ENCODE measurements at places on chromosomes 4 and X.

GRCh38 chr4:161702287-161702686 is 461.5 kb downstream of the FSTL5 start:
- H3K4me1 ChIP-seq: no peaks in the 10 kb centered on the region
- no peak for DNase-seq
- H3K27ac ChIP-seq: no peak overlapping the region
- no peaks in the 10 kb centered on the region for H3K27me3 ChIP-seq
- no peak overlapping the region for H3K4me3 ChIP-seq

DNA sequence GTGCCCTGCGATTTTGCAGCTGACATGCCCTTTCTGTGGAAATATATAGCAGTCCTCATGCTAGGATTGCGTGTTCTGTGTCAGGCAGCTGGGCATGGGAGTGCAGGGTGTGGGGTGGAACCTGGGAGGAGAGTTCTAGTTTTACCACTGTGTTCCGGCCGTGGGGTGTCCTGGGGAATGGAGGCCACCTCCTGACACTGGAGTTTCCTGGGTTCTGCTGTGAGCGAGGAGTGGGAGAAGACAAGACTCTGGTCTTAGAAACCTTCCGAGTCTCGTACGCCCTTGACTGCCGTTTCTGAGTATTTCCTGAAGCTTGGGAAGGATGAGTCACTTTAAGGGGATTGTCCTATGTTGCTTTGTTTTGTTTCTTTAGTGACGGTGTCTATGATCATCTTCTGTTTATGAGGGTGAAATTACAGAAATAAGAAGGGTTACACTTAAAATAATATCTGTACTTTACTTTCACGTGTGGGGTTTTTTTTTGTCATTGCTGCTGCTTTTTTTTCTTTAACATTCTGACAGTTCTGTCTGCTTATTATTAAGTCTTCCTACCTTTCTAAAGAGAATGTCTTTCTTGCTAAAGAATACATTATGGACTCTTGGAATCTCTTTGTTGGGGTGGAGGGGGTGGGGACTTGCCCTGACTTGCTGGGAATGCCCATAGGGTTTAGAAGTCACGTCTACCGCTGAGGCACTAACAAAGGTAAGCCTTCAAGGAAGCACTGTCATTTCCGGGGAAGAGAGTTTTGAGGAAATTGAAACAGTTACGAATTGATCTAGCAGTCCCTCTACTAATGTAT is 19.1 kb downstream of the CD99 start:
- H3K36me3 ChIP-seq: peaks cover 4% of the 10 kb centered on the region
- peaks cover 55% of the 10 kb centered on the region for H3K4me1 ChIP-seq
- no peak for DNase-seq

GRCh38 chrX:136291824-136292223 is 8.9 kb upstream of the ADGRG4 start:
- no peak overlapping the region for H3K4me3 ChIP-seq
- H3K4me1 ChIP-seq: no peaks in the 10 kb centered on the region
- peaks cover 11% of the 10 kb centered on the region for H3K27me3 ChIP-seq
- no peak overlapping the region for H3K27ac ChIP-seq
- no peak for DNase-seq

DNA sequence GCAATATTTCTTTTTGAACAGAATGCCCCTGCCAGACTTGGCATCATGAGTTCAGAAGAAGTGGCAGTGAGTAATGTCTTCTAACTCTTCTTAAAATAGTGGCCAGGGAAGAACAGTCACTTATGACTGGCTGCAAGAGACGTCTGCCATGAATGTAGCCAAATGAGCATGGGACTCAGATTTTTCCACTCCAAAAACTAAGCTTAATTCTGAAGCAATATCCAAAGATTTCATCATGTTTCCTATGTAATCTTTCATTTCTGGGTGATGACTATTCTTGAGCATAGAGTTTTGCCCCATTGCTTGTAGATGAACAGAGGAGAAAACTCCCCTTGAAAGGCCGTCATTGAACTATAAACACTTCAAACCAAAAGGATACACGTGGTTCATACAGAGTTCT is 11.8 kb downstream of the AMBN start:
- peak overlapping the region; percentile 5 for H3K27ac ChIP-seq
- H3K27me3 ChIP-seq: peaks cover 40% of the 10 kb centered on the region
- no peak for DNase-seq
- no peak overlapping the region for H3K4me3 ChIP-seq
- no peaks in the 10 kb centered on the region for H3K4me1 ChIP-seq
- H3K36me3 ChIP-seq: no peaks in the 10 kb centered on the region

DNA sequence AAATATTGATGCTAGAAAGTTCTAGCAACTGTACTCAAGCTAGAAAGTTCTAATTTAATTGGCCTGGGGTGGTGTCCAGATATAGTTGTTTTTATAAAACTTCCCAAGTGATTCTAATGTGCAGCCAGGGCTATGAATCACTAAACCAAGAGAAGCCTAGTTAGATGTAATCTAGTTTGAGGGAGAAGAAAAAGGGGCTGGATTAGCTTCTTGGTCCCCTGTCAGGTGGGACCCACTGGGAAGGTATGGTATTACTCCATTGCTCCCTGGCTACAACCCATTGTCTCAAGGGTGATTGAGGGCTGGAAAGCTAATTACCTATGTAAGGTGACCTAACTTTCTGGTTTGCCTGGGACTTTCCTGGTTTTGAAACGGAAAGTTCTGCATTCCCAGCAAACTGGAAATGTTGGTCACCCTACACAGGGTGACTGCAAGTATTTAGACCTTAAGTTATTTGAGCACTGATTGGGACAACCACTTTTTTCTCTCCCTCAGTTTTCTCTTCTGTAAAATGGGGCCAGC is 23.9 kb upstream of the MSN start:
- H3K36me3 ChIP-seq: no peaks in the 10 kb centered on the region
- DNase-seq: no peak
- H3K27me3 ChIP-seq: no peaks in the 10 kb centered on the region
- peaks cover 38% of the 10 kb centered on the region for H3K4me1 ChIP-seq

Measured in chondrocyte (in vitro differentiated cells).